ENCODE measurements at places on chromosomes 2 and 18. TPM values are rescaled to one million over a fixed set of nuclear protein-coding genes. Genes with fewer than 3 reads are reported as not detected.

LCLAT1 gene
- polyA plus RNA-seq: 8.5 TPM

DNA sequence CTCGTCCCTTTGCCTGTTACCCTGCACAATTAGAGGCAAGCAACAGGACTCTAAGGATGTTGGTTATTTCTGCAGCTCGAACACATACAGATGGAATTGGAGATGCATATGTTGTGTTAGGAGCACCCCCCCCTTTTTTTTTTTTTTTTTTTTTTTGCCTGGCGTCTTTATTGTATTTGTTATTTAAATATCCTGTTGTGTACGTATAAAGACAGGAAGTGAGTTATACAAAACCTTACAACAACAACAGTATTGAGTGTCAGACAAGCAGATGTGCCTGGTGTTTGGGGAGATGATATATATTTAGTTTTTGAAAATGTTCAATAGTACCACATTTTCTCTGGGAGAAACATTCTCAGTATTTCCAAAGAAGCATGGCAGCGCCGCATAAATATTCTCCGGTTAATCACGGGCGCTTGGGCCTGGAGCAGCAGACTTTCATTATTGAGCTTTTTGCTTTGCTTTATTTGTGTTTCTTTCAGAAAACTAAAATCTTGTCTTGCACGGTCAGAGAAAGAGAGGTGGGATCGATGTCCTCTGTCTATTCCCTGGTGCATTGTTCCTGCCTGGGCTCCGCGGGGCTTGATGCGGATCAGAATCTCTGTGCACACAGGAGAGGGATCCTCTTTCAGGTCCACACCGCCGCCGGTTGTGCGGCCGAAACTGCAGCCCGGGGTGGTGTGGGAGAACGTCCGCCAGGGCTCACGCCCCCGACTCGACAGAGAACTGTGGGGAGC lies 23.2 kb upstream of the ZNF516 start:
- peak; percentile 64 for DNase-seq

DNA sequence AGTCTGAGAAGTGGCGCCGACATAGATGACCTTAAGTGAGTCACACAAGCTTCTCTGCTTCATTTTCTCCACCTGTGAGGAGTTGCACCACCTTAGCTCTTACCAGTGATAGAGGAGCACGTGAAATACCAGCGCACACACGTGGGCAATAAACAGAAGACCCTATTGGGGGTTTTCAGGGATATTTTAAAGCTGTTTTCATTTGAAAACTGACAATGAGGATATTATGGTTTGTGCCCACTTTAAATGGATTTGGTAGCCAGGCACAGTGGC lies 47.3 kb upstream of the FZD7 start:
- no peak for DNase-seq

GRCh38 chr2:198232281-198232680 lies 427.9 kb downstream of the PLCL1 start:
- no peak for DNase-seq

Data from hindlimb muscle (tissue), 1 donor.